Uterus (tissue), 4 donors: ENCODE measurements at places on chromosomes 11 and 22. TPM values are rescaled to one million over a fixed set of nuclear protein-coding genes. Genes with fewer than 3 reads are reported as not detected.

CNTF gene
- total RNA-seq, result 1.1 TPM

CECR2 gene
- total RNA-seq, result under 0.01 TPM

KCNQ1OT1 gene
- 17.4 TPM for total RNA-seq

ESRRA gene
- total RNA-seq, result 22.8 TPM

MRGPRE gene
- 1.5 TPM for total RNA-seq

CRYBB3 gene
- not detected for total RNA-seq

MEI1 gene
- 0.70 TPM for total RNA-seq

HTR3A gene
- total RNA-seq, result not detected

PHF21B gene
- total RNA-seq, result under 0.01 TPM

CTTN gene
- total RNA-seq, result 109 TPM

TCN1 gene
- total RNA-seq, result not detected

KCNQ1 gene
- 3.8 TPM for total RNA-seq

PYGM gene
- 42.8 TPM for total RNA-seq

DNA sequence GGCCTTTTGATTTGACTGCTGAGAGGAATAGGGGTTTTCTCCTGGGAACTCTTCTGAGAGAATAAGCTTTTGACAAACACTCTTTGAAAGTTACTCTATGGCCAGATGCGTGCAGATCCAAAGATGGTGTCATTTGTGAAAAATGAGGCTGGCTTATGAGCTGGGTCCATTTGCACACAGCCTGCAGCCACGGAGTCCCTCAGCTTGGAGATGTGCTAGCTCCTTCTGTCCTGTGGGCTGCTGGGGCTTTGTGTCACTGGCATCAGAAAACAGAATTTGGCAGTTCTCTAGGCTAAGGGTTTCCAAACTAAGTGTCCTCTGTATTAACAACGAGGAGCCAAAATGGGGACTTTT lies 702.4 kb downstream of the NTM start:
- no peaks in the 10 kb centered on the region for H3K4me1 ChIP-seq
- DNase-seq, result no peak

DNA sequence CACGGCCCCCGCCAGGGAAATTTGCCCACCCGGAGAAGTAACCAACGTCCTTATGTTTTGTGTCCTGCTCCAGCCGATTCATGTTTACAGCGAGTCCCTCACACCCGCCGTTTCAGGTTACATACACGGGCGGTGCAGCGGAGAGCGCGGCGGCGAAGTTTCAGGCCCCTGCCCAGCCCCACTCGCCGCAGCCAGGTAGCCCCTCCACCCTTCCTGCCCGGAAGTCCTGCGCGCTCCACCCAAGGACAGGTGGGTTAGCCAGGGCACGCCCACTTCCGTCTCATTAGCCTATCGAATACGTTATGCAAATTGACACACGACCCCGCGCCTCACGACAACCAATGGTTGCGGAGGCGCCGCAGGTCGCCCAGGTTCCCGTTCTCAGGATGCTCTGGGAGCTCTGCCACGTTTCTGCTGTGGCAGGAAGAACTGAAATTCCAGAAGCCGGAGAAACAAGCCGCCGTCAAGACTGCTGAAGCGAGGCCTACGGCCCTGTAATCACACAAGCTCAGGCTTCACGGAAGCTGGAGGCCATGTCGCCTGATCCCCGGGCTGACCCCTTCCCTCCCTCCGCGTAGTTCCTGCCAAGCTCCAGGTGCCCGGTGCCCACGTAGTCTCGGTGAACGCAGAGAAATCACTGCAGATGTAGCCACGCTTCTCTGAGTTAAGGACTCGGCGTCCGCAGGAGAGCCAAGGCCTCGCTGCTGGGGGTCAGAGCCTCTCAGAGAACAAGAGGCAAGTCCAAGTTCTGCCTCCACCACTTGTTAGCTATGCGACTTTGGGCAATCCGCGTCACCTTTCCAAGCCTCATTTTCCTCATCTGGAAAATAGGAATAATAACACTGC lies 22.4 kb upstream of the MYH9 start:
- no peaks in the 10 kb centered on the region for H3K27me3 ChIP-seq
- H3K27ac ChIP-seq, result no peak overlapping the region
- H3K4me3 ChIP-seq, result no peak overlapping the region
- no peaks in the 10 kb centered on the region for H3K4me1 ChIP-seq
- peak; percentile 27 for DNase-seq
- H3K36me3 ChIP-seq, result no peaks in the 10 kb centered on the region

DNA sequence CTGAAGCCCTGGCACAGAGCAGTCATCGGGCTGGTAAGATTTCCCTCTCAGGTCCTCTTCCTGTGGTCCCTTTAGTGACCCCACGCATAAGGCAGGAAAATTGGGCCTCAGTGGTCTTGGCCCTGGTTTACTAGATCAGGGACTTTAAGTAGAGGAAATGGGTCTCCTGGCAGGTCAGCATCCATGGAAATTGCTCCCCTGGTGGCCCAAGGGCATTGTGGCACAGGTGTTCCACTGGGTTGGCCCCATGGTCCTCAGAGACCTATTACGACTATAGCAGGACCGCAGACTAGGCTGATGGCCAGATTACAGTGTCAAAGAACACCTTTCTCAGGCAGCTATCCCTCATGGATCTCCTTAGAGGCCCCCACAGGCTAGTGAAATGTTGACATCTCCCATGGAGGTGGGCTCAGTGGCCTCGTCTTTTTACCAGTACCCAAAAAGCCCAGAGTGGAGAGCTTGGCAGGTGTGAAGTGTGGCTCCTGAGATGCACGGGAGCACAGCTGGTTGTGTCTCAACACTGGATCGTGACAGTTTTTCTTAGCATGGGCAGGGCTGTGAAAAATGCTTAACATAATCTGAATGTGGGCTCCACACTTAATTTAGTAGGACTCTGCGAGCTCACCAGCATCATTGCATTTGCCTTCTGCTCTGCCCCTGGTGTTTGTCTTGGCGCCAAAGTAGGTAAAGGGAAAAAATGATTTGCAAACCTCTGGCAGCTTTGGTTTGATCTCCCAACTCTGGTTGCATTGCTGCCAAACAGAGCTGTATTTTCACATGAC lies 74.2 kb downstream of the ZBTB16 start:
- peaks cover 27% of the 10 kb centered on the region for H3K4me1 ChIP-seq
- peak; percentile 56 for DNase-seq
- H3K4me3 ChIP-seq, result no peak overlapping the region

DNA sequence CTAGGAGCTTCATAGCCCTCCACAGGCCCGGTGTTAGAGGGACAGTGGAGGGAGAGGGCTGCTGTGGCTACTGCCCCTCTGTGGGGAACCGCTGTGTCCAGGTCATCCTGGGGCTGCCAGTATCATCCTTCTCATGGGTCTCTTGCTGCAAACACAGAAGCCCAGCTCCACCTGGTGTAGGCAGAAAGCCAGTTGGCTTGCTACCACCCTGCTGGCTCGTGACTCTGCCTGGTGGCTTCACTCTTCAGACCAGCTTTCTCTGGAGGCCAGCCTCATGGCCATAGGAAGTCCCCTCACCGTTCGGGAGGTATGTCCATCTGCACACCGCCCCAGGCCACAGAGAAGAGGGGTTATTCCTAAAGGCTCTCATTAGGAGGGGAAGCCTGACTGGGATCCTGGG lies 19.4 kb upstream of the SUSD2 start:
- H3K36me3 ChIP-seq, result no peaks in the 10 kb centered on the region
- no peak overlapping the region for H3K4me3 ChIP-seq

DNA sequence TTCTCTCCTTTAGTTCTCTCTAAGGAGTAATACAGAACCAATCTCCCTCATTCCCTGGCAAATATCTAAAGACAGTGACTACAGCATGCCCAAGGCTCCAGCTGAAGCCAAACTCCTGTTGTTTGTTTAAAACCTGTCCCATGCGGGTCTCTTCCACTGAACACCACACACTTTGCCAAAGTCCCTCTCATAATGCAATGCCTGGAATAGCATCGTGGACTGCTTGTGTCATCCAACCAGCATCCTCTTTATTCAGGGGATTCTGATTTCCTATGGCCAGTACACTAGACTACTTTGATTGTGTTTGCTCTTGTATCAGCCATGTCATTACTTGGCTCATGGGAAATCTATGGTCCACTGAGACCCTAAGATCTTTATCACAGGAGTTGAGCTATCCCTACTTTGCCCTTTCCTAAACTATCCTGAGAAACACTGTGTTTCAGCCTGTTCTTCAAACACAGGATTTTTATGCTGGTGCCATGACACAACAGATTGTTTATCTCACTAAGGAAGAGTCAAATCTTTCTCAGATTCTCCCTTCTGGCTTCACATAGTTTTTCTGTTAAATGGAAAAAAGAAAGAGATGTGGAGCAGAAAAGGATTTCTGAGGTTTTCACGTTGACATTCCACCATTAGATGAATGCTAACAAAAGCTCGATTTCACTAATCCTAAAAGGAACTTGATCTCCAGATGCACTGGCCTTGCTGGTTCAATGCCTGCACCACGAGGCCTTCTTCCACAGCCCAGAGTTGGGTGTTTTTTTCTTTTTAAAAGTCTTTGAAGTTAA lies 15.9 kb upstream of the IRAG1 start:
- no peaks in the 10 kb centered on the region for H3K4me1 ChIP-seq
- no peaks in the 10 kb centered on the region for H3K27me3 ChIP-seq
- H3K36me3 ChIP-seq, result no peaks in the 10 kb centered on the region
- H3K4me3 ChIP-seq, result no peak overlapping the region
- no peak for DNase-seq

GRCh38 chr11:16352707-16353106 lies 3.6 kb downstream of the SOX6 start:
- no peak overlapping the region for H3K4me3 ChIP-seq
- no peak for DNase-seq
- H3K4me1 ChIP-seq, result no peaks in the 10 kb centered on the region
- H3K27me3 ChIP-seq, result no peaks in the 10 kb centered on the region
- H3K36me3 ChIP-seq, result no peaks in the 10 kb centered on the region

DNA sequence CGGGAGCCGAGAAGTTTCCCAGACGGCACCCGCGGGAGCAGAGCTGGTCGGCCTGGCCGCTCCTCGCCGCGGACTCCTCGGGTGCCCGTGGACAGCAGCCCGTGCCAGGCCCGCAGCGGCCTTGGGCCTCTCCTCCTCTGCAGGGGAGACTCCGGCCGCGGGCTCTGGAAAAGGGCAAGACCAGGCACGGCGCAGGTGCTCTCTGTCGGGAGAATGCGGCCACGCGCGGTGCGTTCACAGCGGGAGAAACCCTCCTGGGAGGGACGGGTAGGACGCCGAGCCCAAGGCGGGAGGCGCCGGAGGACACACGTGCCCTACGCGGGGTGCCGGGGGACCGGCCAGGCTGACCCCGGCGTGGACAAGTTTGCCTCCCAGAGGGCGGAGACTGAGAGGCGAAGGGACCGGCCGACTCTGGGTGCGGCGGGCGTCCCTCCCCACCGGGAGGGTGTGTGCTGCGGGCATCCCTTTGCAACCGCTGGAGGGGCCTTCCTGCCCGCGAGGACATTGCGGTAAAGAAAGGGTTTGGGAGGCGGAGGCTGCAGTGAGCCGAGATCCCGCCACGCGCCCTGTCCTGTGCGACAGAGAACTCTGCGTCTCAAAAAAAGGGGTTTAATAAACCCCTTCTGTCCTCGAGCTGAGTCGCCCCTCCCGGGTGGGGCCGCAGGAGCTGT lies 2.3 kb downstream of the IFITM1 start:
- DNase-seq, result no peak
- H3K36me3 ChIP-seq, result no peaks in the 10 kb centered on the region
- H3K4me3 ChIP-seq, result peak overlapping the region; percentile 61
- H3K27me3 ChIP-seq, result no peaks in the 10 kb centered on the region

- H3K27ac ChIP-seq, result no peak overlapping the region
- H3K4me1 ChIP-seq, result no peaks in the 10 kb centered on the region
- no peak overlapping the region for H3K4me3 ChIP-seq
- no peaks in the 10 kb centered on the region for H3K36me3 ChIP-seq
- no peaks in the 10 kb centered on the region for H3K27me3 ChIP-seq
Measured at GRCh38 chr11:1501421-1502167, 15.0 kb upstream of the MOB2 start.

DNA sequence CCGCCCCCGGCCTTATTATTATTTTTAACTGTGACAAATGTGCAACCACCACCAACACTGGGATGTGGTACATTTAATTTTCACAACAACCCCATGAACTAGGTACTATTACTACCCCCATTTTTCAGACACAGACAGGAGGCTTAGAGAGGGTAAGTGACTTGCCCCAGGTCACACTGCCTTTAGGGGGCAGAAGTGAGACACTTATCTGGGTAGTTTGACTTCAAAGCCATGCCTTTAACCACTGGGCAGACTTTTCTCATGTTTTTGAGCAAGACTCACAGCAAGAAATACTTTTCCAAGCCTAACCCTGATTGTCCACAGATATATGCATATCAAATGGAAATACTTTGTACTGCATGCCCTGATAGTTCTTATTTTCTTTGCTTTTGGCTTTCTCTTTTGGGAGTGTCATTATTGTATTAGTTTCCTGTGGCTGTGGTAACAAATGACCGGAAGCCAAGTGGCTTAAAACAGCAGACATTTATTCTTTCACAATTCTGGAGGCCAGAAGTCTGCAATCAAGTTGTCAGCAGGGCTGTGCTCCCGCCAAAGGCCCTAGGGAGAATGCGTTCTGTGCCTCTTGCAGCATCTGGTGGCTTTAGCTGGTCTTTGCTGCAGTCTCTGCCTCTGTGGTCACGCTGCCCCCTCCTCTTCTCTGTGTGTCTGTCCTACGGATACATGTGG lies 110.8 kb downstream of the GRIK4 start:
- no peak for DNase-seq
- H3K27me3 ChIP-seq, result no peaks in the 10 kb centered on the region
- H3K4me1 ChIP-seq, result no peaks in the 10 kb centered on the region
- H3K36me3 ChIP-seq, result no peaks in the 10 kb centered on the region
- H3K4me3 ChIP-seq, result no peak overlapping the region

- no peak overlapping the region for H3K4me3 ChIP-seq
- no peaks in the 10 kb centered on the region for H3K4me1 ChIP-seq
- no peak for DNase-seq
- no peak overlapping the region for H3K27ac ChIP-seq
- no peaks in the 10 kb centered on the region for H3K36me3 ChIP-seq
Measured at GRCh38 chr11:6911948-6912347, 8.9 kb upstream of the OR2D3 start.

- no peak for DNase-seq
- no peak overlapping the region for H3K4me3 ChIP-seq
- no peaks in the 10 kb centered on the region for H3K27me3 ChIP-seq
- H3K4me1 ChIP-seq, result no peaks in the 10 kb centered on the region
- H3K36me3 ChIP-seq, result no peaks in the 10 kb centered on the region
Measured at GRCh38 chr22:16847271-16847670, 22.1 kb upstream of the XKR3 start.

- H3K27ac ChIP-seq, result no peak overlapping the region
- H3K36me3 ChIP-seq, result no peaks in the 10 kb centered on the region
- H3K4me3 ChIP-seq, result no peak overlapping the region
Measured at GRCh38 chr11:103920449-103920848, 116.0 kb upstream of the DDI1 start.

DNA sequence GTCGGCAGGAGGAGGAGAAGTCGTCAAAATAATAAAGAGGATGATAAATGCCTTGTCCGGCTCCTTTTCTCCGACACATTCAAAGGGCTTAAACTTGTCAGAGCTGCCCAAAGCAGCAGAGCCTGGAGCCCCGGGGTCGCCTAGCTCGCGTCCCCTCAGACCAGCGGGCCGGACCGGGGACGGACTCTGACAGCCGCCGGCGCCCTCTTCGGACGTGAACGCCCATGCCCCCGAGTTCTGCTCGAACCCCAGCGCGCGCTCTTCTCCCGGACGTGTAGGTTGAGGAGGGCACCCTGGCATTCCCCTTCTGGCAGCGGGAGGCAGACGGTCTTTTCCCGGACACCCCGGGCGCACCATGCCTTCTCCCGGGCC lies 999 bp downstream of the FGF3 start:
- DNase-seq, result no peak
- H3K4me1 ChIP-seq, result no peaks in the 10 kb centered on the region
- no peaks in the 10 kb centered on the region for H3K36me3 ChIP-seq
- no peak overlapping the region for H3K4me3 ChIP-seq
- H3K27ac ChIP-seq, result no peak overlapping the region
- H3K27me3 ChIP-seq, result peaks cover 4% of the 10 kb centered on the region

- H3K27me3 ChIP-seq, result no peaks in the 10 kb centered on the region
- H3K27ac ChIP-seq, result no peak overlapping the region
- no peak for DNase-seq
- no peaks in the 10 kb centered on the region for H3K36me3 ChIP-seq
- no peaks in the 10 kb centered on the region for H3K4me1 ChIP-seq
- no peak overlapping the region for H3K4me3 ChIP-seq
Measured at GRCh38 chr11:103433386-103434072, 324.3 kb downstream of the DYNC2H1 start.
